GM12878 (cell line): ENCODE measurements at places on chromosomes 4 and X.

GRCh38 chr4:25301471-25301870, 11.1 kb upstream of the ZCCHC4 start:
- no peak for DNase-seq
- no peaks in the 10 kb centered on the region for H3K4me1 ChIP-seq
- no peak overlapping the region for H3K27ac ChIP-seq
- no peaks in the 10 kb centered on the region for H3K36me3 ChIP-seq
- H3K4me3 ChIP-seq = no peak overlapping the region
- H3K27me3 ChIP-seq = no peaks in the 10 kb centered on the region

- no peak overlapping the region for H3K4me3 ChIP-seq
- DNase-seq = no peak
- H3K4me1 ChIP-seq = no peaks in the 10 kb centered on the region
- H3K27me3 ChIP-seq = no peaks in the 10 kb centered on the region
These were observed 1080.9 kb upstream of the IGFBP7 start for GRCh38 chr4:58191109-58191508.

- H3K4me1 ChIP-seq = no peaks in the 10 kb centered on the region
- DNase-seq = no peak
- H3K27me3 ChIP-seq = no peaks in the 10 kb centered on the region; the same call in 1 of the 2 replicates
- no peak overlapping the region for H3K27ac ChIP-seq
These were observed 404.4 kb upstream of the RASGEF1B start for GRCh38 chr4:81876106-81876505.

GRCh38 chr4:95288552-95288951, 260.2 kb downstream of the UNC5C start:
- no peak overlapping the region for H3K27ac ChIP-seq
- H3K36me3 ChIP-seq = no peaks in the 10 kb centered on the region
- no peak overlapping the region for H3K4me3 ChIP-seq
- no peak for DNase-seq

DNA sequence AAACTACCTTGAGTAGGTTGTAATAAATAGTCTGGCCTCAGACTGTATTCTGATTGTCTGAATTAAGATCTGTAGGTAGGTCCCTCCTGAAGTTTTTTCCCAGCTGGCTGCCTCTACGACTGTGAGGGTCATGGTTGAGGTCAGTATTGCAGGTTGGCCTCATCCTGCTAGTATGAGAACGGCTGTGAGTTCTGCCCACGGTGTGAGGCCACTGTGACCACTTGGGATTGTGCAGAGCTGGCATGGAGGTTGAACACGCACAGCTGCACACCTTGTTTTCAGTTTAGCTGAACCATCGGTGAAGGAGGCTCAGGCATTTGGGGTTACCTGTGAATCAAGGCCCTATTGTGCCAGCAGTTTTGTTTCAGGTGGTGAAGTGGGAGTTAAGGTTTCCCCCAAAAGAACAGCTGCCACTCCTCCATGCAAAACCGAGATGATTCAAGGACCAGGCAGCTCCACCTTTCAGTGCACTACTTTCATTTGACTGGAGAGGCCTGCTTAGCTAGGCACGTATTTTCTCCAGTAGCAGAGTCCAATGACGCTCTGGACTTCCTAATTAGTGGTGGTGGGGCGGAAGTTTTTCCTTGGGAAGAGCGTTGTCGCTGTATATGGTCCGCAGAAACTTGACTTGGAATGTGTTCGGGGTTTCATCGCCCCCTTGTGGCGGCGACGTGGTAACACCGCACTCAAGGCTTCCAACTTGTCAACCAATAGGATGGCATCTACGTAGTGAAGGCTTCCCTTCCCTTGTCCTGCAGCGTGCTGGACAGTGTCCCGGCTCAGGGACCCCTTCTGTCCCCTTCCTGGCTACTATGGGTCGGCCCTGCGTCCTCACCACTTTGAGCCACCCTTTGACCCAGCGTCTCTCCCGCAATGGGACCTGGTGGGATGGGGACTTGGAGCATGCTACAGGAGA, 13.8 kb downstream of the CMC4 start:
- peak; percentile 24 for DNase-seq
- H3K27me3 ChIP-seq = no peaks in the 10 kb centered on the region
- no peaks in the 10 kb centered on the region; the same call in 1 of the 2 replicates for H3K36me3 ChIP-seq
- no peak overlapping the region; the same call in 1 of the 2 replicates for H3K27ac ChIP-seq
- peak overlapping the region; percentile 24; the same call in 1 of the 2 replicates for H3K4me3 ChIP-seq

- H3K27ac ChIP-seq = no peak overlapping the region
- H3K27me3 ChIP-seq = no peaks in the 10 kb centered on the region
- no peaks in the 10 kb centered on the region for H3K36me3 ChIP-seq
- no peak for DNase-seq
- H3K4me1 ChIP-seq = no peaks in the 10 kb centered on the region
- no peak overlapping the region for H3K4me3 ChIP-seq
These were observed 280.1 kb upstream of the PPARGC1A start for GRCh38 chr4:24169956-24170355.

GRCh38 chr4:25966171-25966570, 52.2 kb downstream of the SMIM20 start:
- H3K27ac ChIP-seq = no peak overlapping the region
- no peaks in the 10 kb centered on the region for H3K27me3 ChIP-seq

DNA sequence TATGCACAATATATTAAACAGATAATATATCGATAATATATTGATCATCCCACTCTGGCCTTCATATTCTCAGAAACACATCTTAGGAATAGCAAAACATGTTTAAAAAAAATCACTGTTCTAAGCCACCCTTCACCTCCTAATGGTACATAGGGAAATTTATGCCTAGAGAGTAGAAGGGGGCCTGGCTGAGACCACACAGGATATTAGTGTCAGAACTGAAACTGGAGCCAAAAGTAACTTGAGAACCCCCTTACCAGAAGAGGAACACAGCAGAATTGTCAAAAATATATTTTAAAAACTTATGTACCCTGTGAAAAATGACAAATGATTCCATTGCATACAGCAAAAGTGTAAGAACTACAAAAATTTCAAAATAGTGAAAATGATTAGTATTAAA, 173.1 kb downstream of the VSIG4 start:
- H3K4me3 ChIP-seq = no peak overlapping the region
- no peaks in the 10 kb centered on the region for H3K27me3 ChIP-seq
- no peak for DNase-seq
- no peaks in the 10 kb centered on the region; the same call in 1 of the 2 replicates for H3K4me1 ChIP-seq
- H3K36me3 ChIP-seq = no peaks in the 10 kb centered on the region

- no peak overlapping the region for H3K4me3 ChIP-seq
- no peak for DNase-seq
- H3K27ac ChIP-seq = no peak overlapping the region
- H3K27me3 ChIP-seq = no peaks in the 10 kb centered on the region
- H3K36me3 ChIP-seq = no peaks in the 10 kb centered on the region
These were observed 884.9 kb upstream of the PCDH10 start for GRCh38 chr4:132264176-132264575.

DNA sequence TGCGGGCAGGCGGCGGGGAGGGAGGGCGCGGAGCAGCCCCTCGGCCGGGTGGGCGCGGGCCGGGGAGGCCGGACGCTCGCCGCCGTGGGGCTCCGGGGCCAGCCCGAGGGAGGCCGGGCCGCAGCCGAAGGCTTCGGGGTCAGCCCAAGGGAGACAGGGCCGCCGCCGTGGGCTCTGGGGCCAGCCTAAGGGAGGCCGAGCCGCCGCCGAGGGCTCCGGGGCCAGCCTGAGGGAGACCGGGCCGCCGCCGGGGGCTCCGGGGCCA, 251 bp downstream of the KIAA0232 start:
- H3K36me3 ChIP-seq = no peaks in the 10 kb centered on the region
- no peak for DNase-seq
- H3K4me1 ChIP-seq = peaks cover 7% of the 10 kb centered on the region; the same call in 1 of the 2 replicates
- peak overlapping the region; percentile 84 for H3K4me3 ChIP-seq

- no peaks in the 10 kb centered on the region for H3K4me1 ChIP-seq
- H3K27ac ChIP-seq = no peak overlapping the region
- no peak overlapping the region for H3K4me3 ChIP-seq
- H3K36me3 ChIP-seq = no peaks in the 10 kb centered on the region
- no peak for DNase-seq
These were observed 282.0 kb upstream of the DKK2 start for GRCh38 chr4:107318078-107318477.

DNA sequence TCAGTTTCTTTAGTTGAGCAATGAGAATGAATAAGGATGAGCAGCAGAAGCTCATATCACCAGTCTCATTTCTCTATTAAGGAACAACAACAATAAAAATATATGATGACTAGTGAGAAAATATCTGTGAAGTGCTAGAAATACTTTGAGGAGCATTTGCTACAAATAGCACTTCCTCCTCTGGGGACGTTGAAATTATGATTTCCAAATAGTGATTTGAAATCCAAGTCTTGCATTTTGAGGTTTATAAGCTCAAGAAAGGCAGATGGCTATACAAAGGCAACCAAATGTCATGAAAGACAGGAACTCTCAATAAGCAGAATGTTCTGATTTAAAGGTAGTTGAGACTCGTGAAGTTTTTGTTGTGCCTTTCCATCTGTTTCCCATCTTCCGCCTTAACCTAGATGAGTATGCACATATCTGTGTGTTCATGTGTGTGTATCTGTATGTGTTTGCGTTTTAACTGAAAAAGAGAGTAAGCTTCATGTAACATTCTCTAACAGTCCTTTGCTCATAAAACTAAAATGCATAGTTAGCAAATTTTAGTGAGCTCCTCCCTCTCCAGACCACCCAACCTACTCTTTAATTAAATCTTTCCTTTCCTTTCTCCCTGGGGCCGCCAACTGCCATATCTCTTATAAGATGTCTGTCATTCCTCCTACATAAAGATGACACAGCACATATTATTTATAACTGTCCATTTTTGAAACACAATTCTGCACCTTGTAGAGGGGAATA, 222.6 kb upstream of the RASGEF1B start:
- no peak for DNase-seq
- no peaks in the 10 kb centered on the region for H3K4me1 ChIP-seq
- no peak overlapping the region for H3K27ac ChIP-seq
- H3K4me3 ChIP-seq = no peak overlapping the region
- H3K36me3 ChIP-seq = no peaks in the 10 kb centered on the region

DNA sequence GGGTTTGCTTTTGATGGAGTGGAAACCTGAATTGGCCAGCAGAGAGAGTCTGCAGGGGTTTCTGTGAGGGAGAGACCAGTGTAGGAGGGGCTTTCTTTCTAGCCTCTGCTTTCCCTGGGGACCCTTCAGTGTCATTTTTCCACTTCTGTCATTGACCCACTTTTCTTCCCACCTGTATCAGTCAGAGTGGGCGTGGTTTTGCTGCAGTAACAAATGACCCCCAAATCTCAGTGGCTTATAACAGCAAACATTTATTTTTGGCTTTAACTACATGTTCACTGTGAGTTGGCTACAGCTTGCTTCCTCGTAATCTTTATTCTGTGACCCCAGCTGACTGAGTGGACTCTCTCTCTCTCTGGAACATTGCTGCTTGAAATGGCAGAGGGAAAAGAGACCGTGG, 25.6 kb upstream of the PTTG2 start:
- H3K27ac ChIP-seq = no peak overlapping the region
- no peaks in the 10 kb centered on the region for H3K27me3 ChIP-seq
- no peak for DNase-seq
- H3K36me3 ChIP-seq = no peaks in the 10 kb centered on the region; the same call in none of the 2 replicates
- H3K4me1 ChIP-seq = no peaks in the 10 kb centered on the region
